ENCODE measurements at places on chromosomes 3 and 15.

DNA sequence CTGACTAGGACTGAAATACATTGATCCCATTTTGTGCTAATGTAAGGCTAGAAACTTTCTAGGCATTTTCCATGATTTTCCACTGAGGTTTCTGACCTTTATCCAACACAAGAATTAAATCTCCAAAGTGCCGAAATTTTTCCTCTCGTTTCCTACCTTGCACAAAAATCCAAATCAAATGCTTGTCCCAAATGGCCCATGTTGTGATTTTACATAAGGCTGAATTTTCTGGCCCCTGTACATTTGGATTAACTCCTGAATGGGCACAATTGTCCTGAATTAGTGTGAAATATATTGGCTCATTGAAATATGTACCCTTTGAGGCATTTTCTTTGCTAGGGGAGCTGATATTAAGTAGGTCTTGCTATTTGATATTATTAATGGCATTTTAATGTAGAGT lies 105.6 kb upstream of the CBLB start:
- DNase-seq = no peak

- no peak for DNase-seq
Observed at GRCh38 chr3:126545544-126545943, 13.2 kb downstream of the C3orf22 start.

DNA sequence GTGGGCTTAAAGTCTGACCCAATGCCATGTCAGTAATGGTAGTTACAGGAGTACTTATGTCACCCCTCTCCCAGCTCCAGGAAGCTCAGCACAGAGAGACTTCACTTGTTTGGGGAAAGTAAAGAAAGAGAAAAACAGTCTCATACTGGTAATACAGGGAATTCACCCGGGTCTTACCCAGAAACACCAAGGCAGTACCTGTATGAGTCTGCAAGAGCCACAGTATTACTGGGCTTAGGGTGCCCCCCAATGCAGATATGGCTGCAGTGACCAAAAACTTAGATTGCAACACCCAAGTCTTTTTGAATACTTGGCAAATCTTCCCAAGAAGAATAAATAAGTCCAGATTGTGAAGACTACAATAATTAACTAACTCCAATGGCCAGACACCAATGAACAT lies 622.1 kb downstream of the IGSF11 start:
- no peak for DNase-seq

- DNase-seq = no peak
Observed at GRCh38 chr3:149296972-149297371, 36.5 kb downstream of the TM4SF18 start.

DNA sequence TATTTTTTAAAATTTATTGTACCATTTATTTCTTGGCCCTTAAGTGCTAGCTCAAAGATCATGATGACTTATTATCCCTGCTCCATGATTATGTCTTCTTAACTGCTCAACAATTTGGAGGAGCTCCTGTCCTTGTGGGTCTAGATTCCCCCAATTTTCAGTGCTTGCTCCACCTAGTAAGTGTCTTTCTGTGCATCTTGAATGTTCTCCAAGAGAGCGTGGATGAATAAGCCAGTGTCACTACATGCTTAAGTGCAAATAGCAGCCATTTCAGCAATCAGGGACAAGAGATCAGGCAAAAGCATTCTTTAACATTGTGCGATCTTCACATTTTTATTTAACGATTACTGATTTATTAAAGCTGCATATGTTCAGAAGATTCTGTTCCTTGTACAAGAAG lies 99.4 kb downstream of the ALCAM start:
- no peak for DNase-seq

GRCh38 chr3:194937144-194937543 lies 251.5 kb downstream of the FAM43A start:
- DNase-seq = no peak

DNA sequence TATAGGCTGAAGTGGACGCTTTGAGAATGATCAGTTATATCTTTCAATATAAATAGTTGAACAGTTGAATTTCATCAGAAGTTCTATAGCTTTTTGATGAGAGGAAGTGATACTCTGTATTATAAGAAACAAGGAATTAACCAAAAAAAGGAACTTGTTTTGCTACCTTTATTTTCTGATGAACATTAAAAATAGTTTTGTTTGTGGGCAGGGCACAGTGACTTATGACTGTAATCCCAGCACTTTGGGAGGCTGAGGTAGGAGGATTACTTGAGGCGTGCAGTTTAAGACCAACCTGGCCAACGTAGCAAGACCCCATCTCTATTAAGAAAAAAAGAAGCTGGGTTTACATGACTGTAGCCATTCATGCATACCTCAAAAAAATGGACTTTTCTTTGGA lies 16.7 kb downstream of the BLOC1S6 start:
- DNase-seq = no peak

GRCh38 chr3:96027718-96028117 lies 786.7 kb upstream of the EPHA6 start:
- DNase-seq = no peak

DNA sequence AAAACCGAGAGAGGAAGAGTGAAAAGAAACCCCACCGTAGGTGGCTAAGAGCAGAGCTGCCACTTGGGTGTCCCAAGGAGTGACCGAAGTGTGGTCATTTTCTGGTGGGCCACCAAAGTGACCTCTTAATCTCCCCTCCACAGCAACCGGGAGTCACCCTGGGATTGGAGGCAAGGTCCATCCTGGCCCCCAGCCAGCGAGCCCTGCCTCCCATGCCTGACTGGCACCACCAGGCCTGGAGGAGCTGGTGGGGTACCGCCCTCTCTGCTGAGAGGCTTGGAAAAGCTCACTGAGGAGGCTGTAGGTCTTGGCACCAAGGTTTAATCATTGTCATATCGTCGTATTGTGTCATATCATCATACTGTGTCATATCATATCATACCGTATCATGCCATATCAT lies 74.0 kb upstream of the TRPM1 start:
- DNase-seq = no peak

DNA sequence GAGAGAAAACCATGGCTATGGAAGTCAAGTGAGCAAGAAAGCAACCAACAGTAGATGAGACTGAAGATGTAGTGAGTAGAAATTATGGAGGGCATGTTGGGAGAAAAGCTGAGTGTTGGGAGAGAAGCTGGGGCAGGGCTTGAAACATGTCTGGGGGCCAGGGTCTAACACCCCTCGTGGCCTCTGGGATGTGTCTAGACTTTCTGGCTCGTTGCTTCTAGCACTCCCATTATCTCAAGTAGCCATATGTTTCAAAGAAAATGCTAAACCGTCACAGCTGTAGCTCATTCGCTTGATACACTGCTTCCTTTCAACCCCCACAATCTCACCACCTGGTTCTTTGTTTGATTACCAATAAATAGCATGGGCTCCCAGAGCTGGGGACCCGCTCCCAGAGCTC lies 83.8 kb upstream of the BCHE start:
- DNase-seq = no peak

- no peak for DNase-seq
Observed at GRCh38 chr3:56411166-56411565, 57.1 kb downstream of the ERC2 start.

DNA sequence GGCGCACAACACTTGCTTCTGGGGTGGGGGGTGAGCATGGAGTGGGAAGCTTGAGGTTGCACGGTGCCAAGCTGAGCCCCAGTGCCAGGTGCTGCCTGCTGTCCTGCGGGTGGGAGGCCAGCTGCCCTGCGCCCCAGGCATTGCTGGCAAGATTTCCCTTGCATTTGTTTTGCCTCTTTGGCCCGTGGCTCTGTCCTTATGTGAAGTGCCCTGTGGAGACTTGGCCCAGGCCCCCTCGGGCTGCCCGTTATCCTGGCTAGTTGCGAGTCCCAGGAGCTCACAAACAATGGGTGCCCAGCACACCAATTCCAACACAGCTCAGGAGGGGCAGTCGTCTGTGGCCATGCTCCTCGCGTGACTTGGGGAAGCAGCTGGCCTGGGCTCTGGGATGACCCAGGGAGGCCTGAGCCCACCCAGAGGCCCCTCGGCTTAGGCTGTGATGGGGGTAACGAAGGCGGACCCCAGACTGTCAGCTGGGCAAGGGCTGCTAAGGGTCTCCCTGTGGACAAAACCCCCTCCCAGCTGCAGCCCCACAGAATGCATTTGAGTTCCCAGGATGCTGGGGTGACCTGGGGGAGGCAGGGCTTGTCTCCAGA lies 5.9 kb downstream of the C3orf22 start:
- DNase-seq = no peak

GRCh38 chr15:57570994-57571393 lies 20.7 kb upstream of the MYZAP start:
- DNase-seq = no peak

- DNase-seq = no peak
Observed at GRCh38 chr3:187533797-187534196, 136.4 kb downstream of the SST start.

- DNase-seq = no peak
Observed at GRCh38 chr3:52792961-52793695, 1.5 kb upstream of the ITIH3 start.

GRCh38 chr3:122091602-122092295 lies 36.6 kb downstream of the CD86 start:
- no peak for DNase-seq

DNA sequence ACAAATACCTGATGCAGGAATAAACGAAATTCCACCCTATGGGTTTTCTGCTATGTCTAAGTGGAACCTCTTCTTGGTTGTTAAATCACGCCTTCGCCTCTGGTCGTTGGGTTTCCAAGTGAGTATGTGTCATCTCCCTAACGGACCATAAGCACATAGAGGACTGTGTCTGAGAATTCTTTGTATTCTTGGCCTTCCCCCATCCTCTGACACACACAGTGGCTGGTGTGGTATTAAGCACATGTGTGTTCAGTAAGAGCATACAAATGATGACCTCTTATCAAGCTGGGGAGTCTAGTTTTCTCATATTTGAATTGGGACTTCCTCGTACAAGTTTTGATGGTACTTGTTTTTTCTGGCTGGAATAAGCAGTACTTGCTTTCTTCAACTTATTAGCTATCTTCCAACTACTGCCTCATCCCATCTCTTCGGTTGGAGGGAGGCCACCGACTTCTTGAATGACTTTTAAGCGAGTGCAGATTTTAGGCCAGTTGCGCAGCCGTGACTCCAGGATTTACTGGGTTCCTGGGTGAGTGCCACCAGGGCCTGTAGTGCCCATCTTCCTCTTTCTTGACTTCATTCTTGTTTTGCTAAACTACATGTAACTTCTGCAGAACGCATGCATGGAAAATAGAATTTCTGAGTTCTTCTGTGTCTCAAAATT lies 240.2 kb downstream of the ADAMTS17 start:
- no peak for DNase-seq

DNA sequence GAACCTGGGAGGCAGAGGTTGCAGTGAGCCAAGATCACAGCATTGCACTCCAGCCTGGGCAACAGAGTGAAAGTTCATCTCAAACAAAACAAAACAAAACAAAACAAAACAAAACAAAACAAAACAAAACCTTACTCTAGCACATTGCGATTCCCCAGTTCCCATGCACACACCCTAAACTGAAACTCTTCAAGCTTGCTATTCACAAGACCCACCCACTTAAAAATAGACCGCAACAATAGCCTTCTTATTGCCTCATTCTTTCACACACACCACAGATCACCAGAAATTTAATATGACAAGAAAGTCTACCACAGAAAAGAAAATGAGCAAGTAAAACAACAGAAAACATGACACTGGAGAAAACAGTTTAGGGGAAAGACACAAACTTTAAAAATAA lies 598.4 kb downstream of the FHIT start:
- DNase-seq = no peak

DNA sequence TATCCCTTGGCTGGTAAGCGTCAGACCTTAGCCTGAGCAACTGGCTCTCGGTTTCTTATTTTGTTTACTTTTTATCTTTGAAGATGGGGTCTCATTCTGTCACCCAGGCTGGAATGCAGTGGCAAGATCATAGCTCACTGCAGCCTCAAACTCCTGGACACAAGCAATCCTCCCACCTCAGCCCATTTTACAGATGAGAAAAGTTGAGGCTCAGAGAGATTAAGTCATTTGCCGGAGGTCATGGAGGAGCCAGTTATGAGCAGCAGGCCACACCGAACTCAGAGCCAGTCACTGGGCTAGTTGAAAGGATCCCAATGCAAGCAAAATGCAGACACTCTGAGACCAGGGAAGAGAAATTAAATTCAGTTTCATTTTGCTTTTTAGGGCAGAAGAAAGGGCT lies 293.6 kb downstream of the SHQ1 start:
- DNase-seq = no peak

- DNase-seq = no peak
Observed at GRCh38 chr3:44478606-44479094, 1.2 kb upstream of the ZNF445 start.

- peak; percentile 20 for DNase-seq
Observed at GRCh38 chr3:148990236-148990635, 1.1 kb upstream of the GYG1 start.

GRCh38 chr3:186165331-186165730 lies 56.4 kb upstream of the ETV5 start:
- DNase-seq = no peak

DNA sequence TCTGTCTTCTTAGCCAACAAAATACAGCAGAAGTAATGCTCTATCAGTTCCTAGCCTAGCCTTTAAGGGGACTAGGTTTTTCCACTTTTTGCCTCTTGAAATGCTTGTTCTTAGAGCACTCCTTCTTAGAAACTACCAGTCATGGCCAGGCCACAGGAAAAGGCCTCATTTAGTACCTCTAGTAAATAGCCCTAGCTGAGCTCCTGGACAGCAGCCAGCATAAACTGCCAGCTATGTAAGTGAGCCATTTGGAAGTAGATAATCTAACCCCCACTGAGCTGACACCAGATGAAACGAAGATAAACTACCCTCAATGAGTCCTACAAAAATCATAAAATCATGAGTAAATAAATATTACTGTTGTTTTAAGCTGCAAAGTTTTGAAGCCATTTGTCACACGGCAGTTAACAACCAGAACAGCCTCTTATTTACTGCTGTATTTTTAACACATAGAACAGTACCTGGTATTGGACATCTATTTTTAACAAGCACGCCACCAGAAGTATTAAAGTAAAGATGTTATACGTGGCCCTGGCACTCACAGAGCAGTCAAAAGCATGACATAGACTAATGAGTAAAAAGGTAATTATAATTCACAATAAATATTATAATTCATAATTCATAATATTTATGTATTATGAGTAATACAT lies 12.0 kb downstream of the TBC1D5 start:
- DNase-seq = no peak

DNA sequence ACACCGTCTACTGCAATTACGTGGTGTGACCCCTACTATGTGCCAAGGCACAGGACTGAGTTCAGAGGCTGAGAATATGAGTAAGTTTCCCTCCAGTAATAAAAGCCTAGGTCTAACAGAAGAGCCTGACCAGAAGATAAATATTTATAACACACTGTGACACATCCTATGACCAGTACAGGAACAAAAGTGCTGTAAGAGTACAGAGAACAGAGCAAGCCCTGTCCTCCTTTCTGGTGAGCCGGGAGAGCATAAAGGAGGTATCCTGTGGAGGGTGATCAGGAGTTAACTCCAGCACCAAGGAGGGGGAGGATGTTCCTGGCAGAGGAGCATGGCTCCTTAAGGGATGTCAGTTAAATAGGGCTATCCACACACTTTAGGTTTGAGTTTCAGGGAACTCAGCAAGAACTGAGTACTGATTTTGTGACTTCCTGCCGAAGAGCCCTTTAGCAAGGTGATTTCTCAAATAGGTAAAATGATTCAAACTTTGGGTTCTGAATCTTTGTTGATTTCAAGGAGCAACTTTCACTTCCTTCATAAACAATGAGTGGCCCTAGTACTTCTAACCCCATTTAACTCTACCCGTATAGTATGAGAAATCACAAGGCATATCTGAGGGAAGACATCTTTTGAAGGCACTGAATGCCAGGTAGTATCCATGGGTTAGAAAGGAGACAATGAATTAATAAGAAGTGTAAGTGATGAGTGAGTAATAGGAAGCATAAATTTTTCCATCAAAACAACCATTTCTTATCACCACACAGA lies 198.0 kb downstream of the THRB start:
- no peak for DNase-seq

- no peak for DNase-seq
Observed at GRCh38 chr3:188706176-188706575, 465.6 kb upstream of the TPRG1 start.
